Ovary (tissue), 10 donors: ENCODE measurements at places on chromosomes 4 and X. TPM values are rescaled to one million over a fixed set of nuclear protein-coding genes. Genes with fewer than 3 reads are reported as not detected.

GRCh38 chr4:36321176-36321575 is 39.8 kb downstream of the DTHD1 start:
- no peaks in the 10 kb centered on the region for H3K36me3 ChIP-seq
- H3K27ac ChIP-seq = no peak overlapping the region
- H3K4me1 ChIP-seq = no peaks in the 10 kb centered on the region
- no peak overlapping the region for H3K4me3 ChIP-seq

DNA sequence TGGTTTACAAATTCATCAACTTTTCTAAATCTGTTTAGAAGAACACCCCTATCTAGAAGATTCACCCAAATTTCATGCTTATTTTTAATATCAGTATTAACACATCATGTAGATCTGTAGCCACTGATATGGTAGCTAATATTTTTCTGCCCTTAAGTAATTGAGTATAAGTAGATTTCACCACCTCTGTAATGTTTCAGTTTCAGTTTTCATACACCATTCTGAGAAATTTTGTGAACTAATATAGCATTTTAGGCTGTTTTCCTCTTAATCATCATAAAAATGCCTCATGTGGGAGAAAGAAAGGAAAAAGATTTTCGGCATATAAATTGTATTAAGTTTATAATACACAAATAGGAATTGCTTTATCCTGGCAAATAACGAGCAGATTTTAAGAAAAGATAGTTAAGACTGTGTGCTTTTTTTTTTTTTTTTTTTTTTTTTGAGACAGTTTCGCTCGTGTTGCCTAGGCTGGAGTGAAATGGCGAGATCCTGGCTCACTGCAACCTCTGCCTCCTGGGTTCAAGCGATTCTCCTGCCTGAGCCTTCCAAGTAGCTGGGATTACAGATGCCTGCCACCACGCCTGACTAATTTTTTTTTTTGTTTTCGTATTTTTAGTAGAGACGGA is 21.4 kb upstream of the RBPJ start:
- H3K27ac ChIP-seq = no peak overlapping the region
- peaks cover 2% of the 10 kb centered on the region for H3K4me1 ChIP-seq
- no peak for DNase-seq
- no peaks in the 10 kb centered on the region for H3K27me3 ChIP-seq
- no peak overlapping the region for H3K4me3 ChIP-seq

GRCh38 chr4:108950158-108950915 is 187.5 kb upstream of the ETNPPL start:
- H3K27ac ChIP-seq = no peak overlapping the region
- H3K27me3 ChIP-seq = no peaks in the 10 kb centered on the region
- H3K36me3 ChIP-seq = no peaks in the 10 kb centered on the region
- H3K4me1 ChIP-seq = no peaks in the 10 kb centered on the region
- H3K4me3 ChIP-seq = no peak overlapping the region

DNA sequence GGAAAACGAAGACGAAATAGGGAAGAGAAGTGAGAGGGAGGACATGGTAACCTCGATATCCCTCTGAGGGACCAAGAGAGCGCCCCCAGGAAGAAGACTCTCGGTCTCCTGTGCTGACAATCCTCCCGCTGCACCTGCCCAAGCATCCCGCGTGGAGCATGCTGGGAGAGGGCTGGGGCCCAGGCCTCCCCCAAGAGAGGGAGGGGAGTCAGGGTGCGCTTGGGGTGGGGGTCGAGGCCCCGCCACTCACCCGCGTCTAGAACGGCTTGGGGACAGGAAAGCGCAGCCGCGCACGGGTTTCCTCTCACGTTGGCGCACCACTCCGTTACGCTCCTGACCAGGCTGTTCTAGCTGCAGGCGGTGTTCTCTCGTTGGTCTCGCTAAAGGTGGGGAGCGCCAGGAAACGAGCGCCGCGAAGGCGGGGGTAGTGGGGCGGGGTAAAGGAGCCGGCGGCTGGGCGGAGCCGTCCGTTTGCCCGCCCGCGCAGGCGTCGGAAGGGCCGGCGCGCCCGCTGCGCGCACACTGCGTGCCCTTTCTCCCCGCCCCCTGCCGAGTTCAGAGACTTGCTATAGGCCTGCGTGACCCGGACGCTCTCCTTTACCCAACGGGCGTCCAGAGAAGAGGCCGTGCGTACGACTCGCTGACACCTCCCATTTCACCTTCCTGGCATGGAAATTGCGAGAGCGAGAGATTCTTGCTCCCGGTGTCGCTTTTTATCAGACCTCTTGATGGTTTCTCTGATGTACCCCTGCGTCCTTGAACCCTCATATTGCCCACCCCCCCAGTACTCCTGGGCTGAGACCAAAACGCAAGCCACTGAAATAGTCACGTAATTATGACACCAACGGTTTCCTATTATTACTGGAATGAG is at the start of gene C1GALT1C1:
Gene C1GALT1C1, minus strand, starts transcription at position 388 of the 871 bp plus-strand sequence. CDS start 2,888 bp downstream, outside the sequence.
- DNase-seq = peak; percentile 87
- H3K36me3 ChIP-seq = no peaks in the 10 kb centered on the region
- H3K27ac ChIP-seq = peak within 1 kb of the TSS; percentile 67
- no peaks in the 10 kb centered on the region for H3K27me3 ChIP-seq
- peak within 1 kb of the TSS; percentile 51 for H3K4me3 ChIP-seq

DNA sequence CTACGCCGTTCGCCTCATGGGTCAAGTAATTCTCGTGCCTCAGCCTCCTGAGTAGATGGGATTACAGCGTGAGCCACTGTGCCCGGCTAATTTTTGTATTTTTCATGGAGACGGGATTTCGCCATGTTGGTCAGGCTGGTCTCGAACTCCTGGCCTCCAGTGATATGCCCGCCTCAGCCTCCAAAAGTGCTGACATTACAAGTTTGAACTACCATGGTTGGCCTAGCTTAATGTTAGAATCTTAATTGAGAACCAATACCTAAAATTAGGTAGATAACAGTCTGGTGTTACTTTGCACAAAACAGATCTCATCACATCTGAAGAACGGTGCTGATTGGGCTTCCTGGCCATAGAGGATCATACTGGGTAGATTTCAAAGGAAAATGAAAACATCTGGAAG is 184.9 kb downstream of the VEGFC start:
- H3K27me3 ChIP-seq = no peaks in the 10 kb centered on the region
- no peaks in the 10 kb centered on the region for H3K4me1 ChIP-seq
- no peak overlapping the region for H3K4me3 ChIP-seq

GRCh38 chr4:110152386-110152785 is 46.0 kb downstream of the ELOVL6 start:
- no peaks in the 10 kb centered on the region for H3K4me1 ChIP-seq
- no peaks in the 10 kb centered on the region for H3K27me3 ChIP-seq
- H3K36me3 ChIP-seq = no peaks in the 10 kb centered on the region

DNA sequence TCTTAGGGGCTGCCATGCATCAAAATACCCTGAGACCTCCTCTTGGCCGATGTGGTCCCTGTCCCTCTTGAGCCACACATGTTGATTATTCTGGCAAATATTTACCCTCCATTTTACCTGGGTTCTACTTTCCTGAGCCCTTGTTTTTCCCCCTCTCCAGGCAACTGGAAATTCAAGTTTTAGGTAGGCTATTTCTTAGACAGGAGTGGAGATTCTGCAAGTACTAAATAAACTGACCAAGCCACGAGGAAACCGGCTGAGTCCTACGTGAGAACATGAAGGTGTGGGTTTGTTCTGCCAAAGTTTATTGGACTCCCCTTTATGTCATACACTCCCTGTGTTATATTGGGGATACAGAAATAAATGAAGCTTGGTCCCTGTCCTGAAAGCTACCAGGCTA is 88.1 kb downstream of the RTL5 start:
- no peak overlapping the region for H3K27ac ChIP-seq
- no peak for DNase-seq
- peaks cover 1% of the 10 kb centered on the region for H3K4me1 ChIP-seq
- H3K36me3 ChIP-seq = no peaks in the 10 kb centered on the region

GRCh38 chrX:68717196-68717595 is 69.7 kb downstream of the STARD8 start:
- H3K36me3 ChIP-seq = no peaks in the 10 kb centered on the region
- no peaks in the 10 kb centered on the region for H3K27me3 ChIP-seq
- no peak overlapping the region for H3K4me3 ChIP-seq
- no peak overlapping the region for H3K27ac ChIP-seq

- no peaks in the 10 kb centered on the region for H3K36me3 ChIP-seq
- H3K4me3 ChIP-seq = no peak overlapping the region
- no peak overlapping the region for H3K27ac ChIP-seq
These were observed 6.7 kb upstream of the WFS1 start for GRCh38 chr4:6262847-6263487.

GRCh38 chr4:65508168-65508567 is 162.1 kb downstream of the EPHA5 start:
- H3K36me3 ChIP-seq = no peaks in the 10 kb centered on the region
- no peak overlapping the region for H3K27ac ChIP-seq
- DNase-seq = no peak
- H3K4me3 ChIP-seq = no peak overlapping the region

DNA sequence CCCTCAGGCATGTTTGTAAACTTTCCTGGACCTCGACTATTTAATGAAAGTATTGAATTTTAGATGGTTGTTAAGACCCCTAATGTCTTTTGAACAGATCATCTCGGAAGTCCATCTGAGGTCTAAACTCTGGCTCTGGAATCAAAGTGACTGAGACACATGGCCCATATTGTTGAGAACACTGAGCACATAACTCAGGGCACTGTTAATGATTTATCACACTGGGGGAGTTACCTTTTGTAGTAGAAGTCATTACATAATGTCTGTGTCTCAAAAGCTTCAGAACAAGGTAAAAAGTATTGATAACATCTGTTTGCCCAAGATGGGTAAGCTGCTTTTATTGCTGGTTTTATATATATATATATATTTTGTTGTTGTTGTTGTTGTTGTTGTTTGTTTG is 103.4 kb upstream of the HS3ST1 start:
- DNase-seq = no peak
- no peaks in the 10 kb centered on the region for H3K36me3 ChIP-seq
- no peak overlapping the region for H3K27ac ChIP-seq
- no peaks in the 10 kb centered on the region for H3K4me1 ChIP-seq

The TMSB15A gene
- 5.7 TPM for total RNA-seq

The CRLF2 gene
- total RNA-seq = not detected

The WDR17 gene
- total RNA-seq = 1.6 TPM

The LINC00632 gene
- 59.4 TPM for total RNA-seq
